ENCODE measurements at places on chromosomes 3 and 15. TPM values are rescaled to one million over a fixed set of nuclear protein-coding genes. Genes with fewer than 3 reads are reported as not detected.
A peak's percentile ranks its signal among the peaks of the same experiment; 100 is the strongest.

- H3K4me3 ChIP-seq = no peak overlapping the region
- H3K4me1 ChIP-seq = peaks cover 17% of the 10 kb centered on the region
- no peaks in the 10 kb centered on the region for H3K36me3 ChIP-seq
- no peak overlapping the region for H3K27ac ChIP-seq
- no peak for DNase-seq
- no peaks in the 10 kb centered on the region for H3K27me3 ChIP-seq
Observed at GRCh38 chr15:61146091-61146930, 82.8 kb downstream of the RORA start.

DNA sequence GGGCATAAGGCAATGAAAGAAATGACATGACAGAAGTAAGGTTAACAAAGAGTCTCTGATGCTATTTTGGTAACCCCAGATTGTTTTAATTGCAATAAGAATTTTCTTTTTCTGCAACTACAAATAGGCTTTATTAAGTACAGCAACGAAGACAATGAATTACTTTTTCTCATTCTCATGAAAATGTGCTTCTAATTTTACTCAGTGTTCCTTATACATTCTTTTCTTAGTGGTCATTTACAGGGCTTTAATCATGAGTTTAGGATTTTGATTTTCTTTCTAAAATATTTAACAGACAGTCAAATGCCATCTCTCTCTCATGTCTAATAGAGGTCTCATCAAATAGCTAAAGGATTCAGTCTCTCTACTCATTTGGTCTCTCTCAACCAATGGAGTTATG, 452.1 kb downstream of the RAP2B start:
- peaks cover 5% of the 10 kb centered on the region for H3K4me1 ChIP-seq
- no peak overlapping the region for H3K27ac ChIP-seq
- no peak for DNase-seq
- no peak overlapping the region for H3K4me3 ChIP-seq

GRCh38 chr3:8681349-8681748, 36.8 kb upstream of the SSUH2 start:
- DNase-seq = no peak
- no peak overlapping the region for H3K4me3 ChIP-seq
- H3K27me3 ChIP-seq = no peaks in the 10 kb centered on the region
- H3K27ac ChIP-seq = no peak overlapping the region

GRCh38 chr3:94001827-94002495, 22.0 kb downstream of the ARL13B start:
- H3K4me3 ChIP-seq = no peak overlapping the region
- H3K27me3 ChIP-seq = no peaks in the 10 kb centered on the region
- peak; percentile 57 for DNase-seq
- H3K36me3 ChIP-seq = peaks cover 1% of the 10 kb centered on the region
- no peaks in the 10 kb centered on the region for H3K4me1 ChIP-seq
- no peak overlapping the region for H3K27ac ChIP-seq

GRCh38 chr15:58222679-58223078, 84.5 kb downstream of the AQP9 start:
- no peak overlapping the region for H3K4me3 ChIP-seq
- no peak for DNase-seq
- H3K4me1 ChIP-seq = peaks cover 9% of the 10 kb centered on the region
- H3K36me3 ChIP-seq = no peaks in the 10 kb centered on the region
- no peaks in the 10 kb centered on the region for H3K27me3 ChIP-seq

GRCh38 chr3:30948426-30948825, 54.0 kb upstream of the GADL1 start:
- H3K27ac ChIP-seq = no peak overlapping the region
- DNase-seq = no peak
- H3K4me3 ChIP-seq = no peak overlapping the region
- H3K27me3 ChIP-seq = no peaks in the 10 kb centered on the region
- no peaks in the 10 kb centered on the region for H3K36me3 ChIP-seq
- no peaks in the 10 kb centered on the region for H3K4me1 ChIP-seq

- H3K4me1 ChIP-seq = no peaks in the 10 kb centered on the region
- no peaks in the 10 kb centered on the region for H3K27me3 ChIP-seq
- no peak overlapping the region for H3K4me3 ChIP-seq
- no peak for DNase-seq
- H3K27ac ChIP-seq = no peak overlapping the region
- no peaks in the 10 kb centered on the region for H3K36me3 ChIP-seq
Observed at GRCh38 chr15:95857758-95858157, 472.7 kb upstream of the NR2F2 start.

GRCh38 chr15:74383695-74384565, 16.5 kb upstream of the CYP11A1 start:
- H3K27ac ChIP-seq = peak overlapping the region; percentile 75
- H3K4me1 ChIP-seq = no peaks in the 10 kb centered on the region
- H3K36me3 ChIP-seq = no peaks in the 10 kb centered on the region
- no peak overlapping the region for H3K4me3 ChIP-seq

DNA sequence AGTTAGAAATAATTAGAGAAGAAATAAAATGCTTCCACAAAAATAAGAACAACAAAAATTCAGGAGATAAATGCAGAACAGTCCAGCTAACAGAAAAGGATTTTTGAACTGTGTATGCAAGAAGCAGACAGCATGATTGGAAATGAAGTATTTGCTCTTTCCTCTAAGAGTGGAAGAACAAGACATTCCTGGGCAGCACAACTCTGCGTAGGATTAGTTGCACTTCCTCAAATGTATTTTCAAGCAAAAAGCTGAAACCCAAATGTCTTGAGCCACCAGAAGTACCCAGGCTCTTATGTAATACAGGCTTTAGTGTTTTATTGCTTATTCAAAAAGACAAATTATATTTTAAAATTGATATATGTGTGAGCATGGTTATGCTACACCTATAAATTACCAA, 127.2 kb downstream of the ZBTB20 start:
- H3K4me1 ChIP-seq = no peaks in the 10 kb centered on the region
- no peak overlapping the region for H3K4me3 ChIP-seq
- H3K36me3 ChIP-seq = peaks cover 2% of the 10 kb centered on the region
- DNase-seq = peak; percentile 46
- H3K27ac ChIP-seq = no peak overlapping the region

GRCh38 chr15:52303093-52303772, 7.6 kb upstream of the MYO5C start:
- no peaks in the 10 kb centered on the region for H3K27me3 ChIP-seq
- no peak for DNase-seq
- H3K4me1 ChIP-seq = no peaks in the 10 kb centered on the region
- H3K4me3 ChIP-seq = no peak overlapping the region

- H3K27ac ChIP-seq = no peak overlapping the region
- DNase-seq = peak; percentile 59
- H3K36me3 ChIP-seq = no peaks in the 10 kb centered on the region
- no peaks in the 10 kb centered on the region for H3K4me1 ChIP-seq
- no peak overlapping the region for H3K4me3 ChIP-seq
- H3K27me3 ChIP-seq = no peaks in the 10 kb centered on the region
Observed at GRCh38 chr15:95715116-95715903, 615.2 kb upstream of the NR2F2 start.

- no peaks in the 10 kb centered on the region for H3K4me1 ChIP-seq
- DNase-seq = no peak
- no peaks in the 10 kb centered on the region for H3K27me3 ChIP-seq
- H3K36me3 ChIP-seq = peaks cover 30% of the 10 kb centered on the region
- H3K27ac ChIP-seq = no peak overlapping the region
Observed at GRCh38 chr3:42631620-42632019, 21.9 kb upstream of the ZBTB47 start.

GRCh38 chr3:141124715-141125114, 73.6 kb downstream of the SPSB4 start:
- no peaks in the 10 kb centered on the region for H3K4me1 ChIP-seq
- H3K4me3 ChIP-seq = no peak overlapping the region
- no peak for DNase-seq
- H3K36me3 ChIP-seq = no peaks in the 10 kb centered on the region
- no peaks in the 10 kb centered on the region for H3K27me3 ChIP-seq

GRCh38 chr3:189404024-189404423, 227.2 kb upstream of the TP63 start:
- H3K4me3 ChIP-seq = no peak overlapping the region
- no peak overlapping the region for H3K27ac ChIP-seq
- no peaks in the 10 kb centered on the region for H3K27me3 ChIP-seq
- no peaks in the 10 kb centered on the region for H3K4me1 ChIP-seq
- no peaks in the 10 kb centered on the region for H3K36me3 ChIP-seq

- H3K36me3 ChIP-seq = no peaks in the 10 kb centered on the region
- H3K4me1 ChIP-seq = no peaks in the 10 kb centered on the region
- H3K27ac ChIP-seq = no peak overlapping the region
- no peak for DNase-seq
- H3K27me3 ChIP-seq = no peaks in the 10 kb centered on the region
- no peak overlapping the region for H3K4me3 ChIP-seq
Observed at GRCh38 chr15:29356786-29357185, 87.2 kb upstream of the NSMCE3 start.

GRCh38 chr3:119294696-119295671, 801 bp downstream of the ARHGAP31 start:
- H3K4me1 ChIP-seq = peaks cover 41% of the 10 kb centered on the region
- H3K4me3 ChIP-seq = peak overlapping the region; percentile 83
- DNase-seq = peak; percentile 65
- no peaks in the 10 kb centered on the region for H3K27me3 ChIP-seq

- no peaks in the 10 kb centered on the region for H3K4me1 ChIP-seq
- no peaks in the 10 kb centered on the region for H3K27me3 ChIP-seq
- no peaks in the 10 kb centered on the region for H3K36me3 ChIP-seq
- no peak overlapping the region for H3K27ac ChIP-seq
- DNase-seq = no peak
Observed at GRCh38 chr15:62212741-62213140, 47.7 kb upstream of the C2CD4B start.

DNA sequence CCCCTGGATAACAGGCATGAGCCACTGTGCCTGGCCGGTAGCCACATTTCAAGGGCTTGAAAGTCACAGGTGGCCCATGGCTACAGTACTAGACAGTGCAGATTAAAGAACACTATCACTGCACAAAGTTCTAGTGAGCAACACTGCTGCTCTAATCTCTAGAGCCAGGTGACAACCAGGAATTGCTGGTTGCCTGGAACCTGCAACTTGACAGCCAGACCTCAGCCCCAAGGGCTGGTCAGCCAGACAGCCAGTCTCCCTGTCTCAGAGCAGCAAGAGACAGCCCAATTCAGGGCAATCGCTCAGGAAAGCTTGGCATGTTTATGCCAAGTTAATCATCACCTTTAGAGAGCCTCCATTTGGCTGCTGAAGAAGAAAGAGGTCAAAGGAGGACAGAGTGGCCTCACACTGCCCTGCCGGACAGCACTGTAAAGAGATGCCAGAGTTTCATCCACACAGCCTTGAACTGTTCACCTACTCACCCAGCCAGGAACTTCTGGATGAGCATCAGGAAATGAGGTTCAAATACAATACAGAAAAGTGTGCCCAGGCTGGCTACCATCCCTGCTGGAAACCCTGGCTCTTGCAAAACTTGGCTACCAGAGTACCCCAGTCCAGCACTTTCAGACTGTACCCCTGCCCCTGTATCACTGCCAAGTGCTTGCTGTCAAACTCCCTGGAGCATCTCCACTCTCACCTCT, 6.0 kb downstream of the CCDC12 start:
- no peaks in the 10 kb centered on the region for H3K27me3 ChIP-seq
- peaks cover 4% of the 10 kb centered on the region for H3K4me1 ChIP-seq
- peak overlapping the region; percentile 51 for H3K27ac ChIP-seq
- H3K4me3 ChIP-seq = no peak overlapping the region

- no peaks in the 10 kb centered on the region for H3K27me3 ChIP-seq
- DNase-seq = no peak
- H3K4me1 ChIP-seq = no peaks in the 10 kb centered on the region
- H3K27ac ChIP-seq = no peak overlapping the region
- H3K4me3 ChIP-seq = no peak overlapping the region
Observed at GRCh38 chr3:107344722-107345121, 32.5 kb upstream of the CCDC54 start.

DNA sequence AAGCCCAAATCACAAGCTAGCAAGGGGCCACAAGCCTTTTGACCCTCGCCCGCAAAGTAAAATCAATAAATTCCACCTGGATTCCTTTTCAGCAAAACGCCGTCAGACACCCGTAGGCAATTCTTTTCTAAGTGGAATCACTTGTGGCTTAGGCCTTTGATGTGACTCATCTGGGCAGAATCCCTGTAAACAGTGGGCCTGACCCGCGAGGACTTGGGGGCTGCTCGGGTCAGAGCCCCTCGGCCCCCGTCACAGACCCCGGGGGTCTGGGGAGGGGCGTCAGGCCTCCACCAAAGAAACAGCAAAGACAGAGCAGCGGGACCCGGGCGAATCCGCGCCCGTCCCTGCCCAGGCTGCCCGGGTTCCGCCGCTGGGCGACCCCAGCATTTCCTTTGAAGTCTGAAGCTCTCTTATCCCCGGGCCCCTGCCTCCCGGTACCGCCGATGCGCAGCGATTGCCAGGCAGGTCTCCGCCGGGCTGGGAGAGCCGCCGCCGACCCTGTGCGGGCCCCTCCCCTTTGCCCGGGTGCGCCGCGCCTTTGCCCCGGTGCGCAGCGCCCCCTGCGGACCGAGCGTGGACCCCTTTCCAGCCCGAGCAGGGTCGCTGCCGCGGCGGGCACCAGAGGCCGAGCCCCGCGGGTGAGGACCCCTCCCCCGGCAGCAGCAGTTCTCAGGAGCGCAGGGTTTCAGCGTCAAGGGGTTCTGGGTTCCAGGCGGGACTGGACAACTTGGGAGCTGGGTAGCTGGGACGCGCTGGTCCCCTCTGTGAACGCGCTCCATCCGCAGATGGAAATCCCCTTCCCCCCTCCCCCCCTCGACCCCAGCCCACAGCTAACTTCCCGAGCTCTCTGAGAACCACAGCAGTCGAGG, 178.3 kb downstream of the UACA start:
- H3K27me3 ChIP-seq = peaks cover 24% of the 10 kb centered on the region
- no peak overlapping the region for H3K27ac ChIP-seq
- H3K4me1 ChIP-seq = no peaks in the 10 kb centered on the region
- no peak overlapping the region for H3K4me3 ChIP-seq

DNA sequence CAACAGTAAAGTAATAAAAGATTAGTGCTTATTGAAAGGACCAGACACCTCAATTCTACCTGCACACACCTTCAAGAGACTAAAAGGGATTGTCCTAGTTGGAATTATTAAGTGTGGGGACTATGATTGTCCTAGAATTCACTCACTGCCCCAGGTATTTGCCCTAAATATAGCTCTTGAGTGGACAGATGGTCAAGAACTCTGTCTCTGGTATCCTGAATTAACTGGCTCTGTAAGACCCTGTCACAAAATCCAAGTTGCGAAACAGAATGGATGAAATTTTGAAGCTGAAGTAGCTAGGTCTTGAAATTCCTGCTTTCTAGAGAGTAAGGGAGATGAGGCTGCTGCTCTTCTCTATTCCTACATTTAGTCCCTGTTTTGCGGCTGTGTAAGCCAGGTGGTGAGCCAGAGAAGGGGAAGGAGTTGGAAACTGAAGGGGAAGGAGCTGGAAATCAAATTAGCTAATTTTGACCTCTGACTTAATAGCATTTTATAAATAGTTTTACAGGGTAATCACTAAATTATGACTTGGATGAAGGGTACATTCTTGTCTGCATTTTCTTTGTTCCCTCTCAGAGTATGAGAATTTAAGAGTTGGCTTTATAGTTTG, 34.5 kb downstream of the KBTBD12 start:
- H3K27ac ChIP-seq = no peak overlapping the region
- peaks cover 3% of the 10 kb centered on the region for H3K4me1 ChIP-seq
- DNase-seq = no peak
- H3K36me3 ChIP-seq = no peaks in the 10 kb centered on the region

Gene ITIH4
- total RNA-seq = 33.8 TPM

Gene SPINT1
- 136 TPM for total RNA-seq

Gene C2CD4B
- total RNA-seq = 12.6 TPM

Gene SELENOS
- 84.1 TPM for total RNA-seq

Gene DLL4
- total RNA-seq = 31.8 TPM
